ENCODE measurements at places on chromosomes 11 and 22.

- DNase-seq: no peak
Measured at GRCh38 chr11:77379934-77380333, 78.4 kb upstream of the GDPD4 start.

DNA sequence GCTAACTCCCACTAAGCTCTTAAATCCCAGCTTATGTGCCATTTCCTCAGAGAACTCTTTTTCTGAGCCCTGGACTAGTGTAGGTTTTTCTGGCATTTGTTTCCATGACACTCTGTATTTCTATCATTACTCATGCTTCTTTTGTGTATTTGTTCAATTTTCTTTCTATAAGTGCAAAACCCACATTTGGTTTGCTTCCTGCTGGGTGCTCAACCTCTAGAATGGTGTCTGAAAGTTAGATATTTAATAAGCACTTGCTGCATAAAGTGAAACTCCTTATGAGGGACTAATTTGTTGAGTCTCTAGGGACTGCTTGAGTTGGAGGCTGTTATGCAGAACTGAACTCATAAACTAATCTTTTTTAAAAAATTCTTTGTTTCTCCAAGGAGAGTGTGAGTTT, 68.6 kb downstream of the SYT9 start:
- DNase-seq: no peak

- no peak for DNase-seq
Measured at GRCh38 chr11:101775033-101775432, 139.8 kb upstream of the CEP126 start.

- DNase-seq: no peak
Measured at GRCh38 chr11:128884703-128885338, 6.3 kb upstream of the KCNJ5 start.

- DNase-seq: no peak
Measured at GRCh38 chr11:125448136-125448535, 47.9 kb downstream of the FEZ1 start.

- DNase-seq: no peak
Measured at GRCh38 chr11:91350931-91351330, 873.7 kb upstream of the FAT3 start.

- no peak for DNase-seq
Measured at GRCh38 chr11:110261195-110262071, 35.0 kb downstream of the RDX start.

GRCh38 chr11:118001494-118001971, 15.3 kb downstream of the IL10RA start:
- no peak for DNase-seq

DNA sequence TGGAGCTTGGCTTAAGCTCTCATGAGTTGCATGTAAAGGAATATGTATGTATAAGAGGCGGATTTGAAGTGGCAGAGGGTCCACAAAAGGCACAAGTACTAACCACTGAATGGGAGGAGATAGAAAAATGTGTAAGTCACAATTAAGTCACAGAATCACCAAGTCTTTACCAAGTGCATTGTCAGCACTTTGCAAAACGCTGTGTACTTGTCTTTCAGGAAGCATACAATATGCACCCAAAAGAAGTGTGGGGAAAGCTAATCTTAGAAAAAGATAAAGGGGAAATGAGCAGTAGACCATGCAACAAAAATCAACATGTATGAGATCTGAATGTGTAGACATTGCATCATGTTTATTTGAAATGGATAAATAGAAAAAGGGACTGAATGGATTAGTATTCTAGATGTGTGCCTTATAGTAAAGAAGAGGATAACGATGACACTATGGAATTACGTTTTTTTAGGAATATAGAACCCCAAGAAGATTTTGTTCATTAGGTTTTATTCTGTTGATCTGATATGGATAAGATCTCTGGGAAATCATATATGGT, 4.5 kb downstream of the CNTF start:
- no peak for DNase-seq

DNA sequence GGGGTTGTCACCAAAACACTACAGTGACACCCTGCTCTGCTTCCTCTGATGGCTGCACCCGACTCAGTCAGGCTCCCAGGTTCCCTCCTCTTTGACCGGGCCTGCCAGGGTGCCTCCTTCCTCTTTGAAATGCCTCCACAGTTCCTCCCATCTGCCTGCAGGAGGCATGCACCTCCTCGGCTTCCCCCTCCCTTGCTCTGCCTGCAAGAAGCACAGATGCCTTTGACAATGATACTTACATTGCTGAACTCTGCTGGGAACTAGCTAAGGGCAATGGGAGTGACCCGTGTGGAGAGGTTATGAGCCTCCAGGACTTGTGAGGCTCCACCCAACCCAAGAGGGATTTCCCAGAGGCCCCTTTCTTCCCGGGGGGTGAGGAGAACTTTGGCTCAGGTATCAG, 674.1 kb downstream of the OPCML start:
- no peak for DNase-seq

- no peak for DNase-seq
Measured at GRCh38 chr11:62892077-62892922, 11.6 kb downstream of the SLC3A2 start.

- no peak for DNase-seq
Measured at GRCh38 chr11:93653571-93653970, 7.9 kb upstream of the CEP295 start.

- no peak for DNase-seq
Measured at GRCh38 chr22:43136255-43136654, 6.9 kb downstream of the MCAT start.

- peak; percentile 75 for DNase-seq
Measured at GRCh38 chr11:702462-703461, 3.3 kb upstream of the EPS8L2 start.

- DNase-seq: no peak
Measured at GRCh38 chr11:110196241-110196754, 100.1 kb downstream of the RDX start.

DNA sequence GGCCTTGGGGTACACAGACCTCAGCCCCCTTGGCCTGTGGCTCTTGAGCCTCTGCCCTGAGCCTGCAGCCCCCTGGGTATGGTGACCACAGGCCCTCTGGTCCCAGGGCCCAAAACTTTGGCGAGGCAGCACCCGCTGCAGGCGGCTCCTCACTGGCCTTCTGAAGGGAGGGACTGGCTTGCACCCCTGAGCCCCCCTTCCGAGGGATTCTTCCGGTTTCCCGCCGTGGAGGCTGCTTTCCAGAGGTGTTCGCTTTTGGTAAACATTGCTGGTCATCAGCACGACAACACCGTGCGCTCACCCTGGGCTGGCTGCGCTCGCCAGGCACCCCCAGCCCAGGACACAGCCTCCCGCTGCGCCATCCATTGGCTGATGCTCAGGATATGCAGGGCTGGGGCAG, 42.0 kb downstream of the GRAMD4 start:
- DNase-seq: no peak

DNA sequence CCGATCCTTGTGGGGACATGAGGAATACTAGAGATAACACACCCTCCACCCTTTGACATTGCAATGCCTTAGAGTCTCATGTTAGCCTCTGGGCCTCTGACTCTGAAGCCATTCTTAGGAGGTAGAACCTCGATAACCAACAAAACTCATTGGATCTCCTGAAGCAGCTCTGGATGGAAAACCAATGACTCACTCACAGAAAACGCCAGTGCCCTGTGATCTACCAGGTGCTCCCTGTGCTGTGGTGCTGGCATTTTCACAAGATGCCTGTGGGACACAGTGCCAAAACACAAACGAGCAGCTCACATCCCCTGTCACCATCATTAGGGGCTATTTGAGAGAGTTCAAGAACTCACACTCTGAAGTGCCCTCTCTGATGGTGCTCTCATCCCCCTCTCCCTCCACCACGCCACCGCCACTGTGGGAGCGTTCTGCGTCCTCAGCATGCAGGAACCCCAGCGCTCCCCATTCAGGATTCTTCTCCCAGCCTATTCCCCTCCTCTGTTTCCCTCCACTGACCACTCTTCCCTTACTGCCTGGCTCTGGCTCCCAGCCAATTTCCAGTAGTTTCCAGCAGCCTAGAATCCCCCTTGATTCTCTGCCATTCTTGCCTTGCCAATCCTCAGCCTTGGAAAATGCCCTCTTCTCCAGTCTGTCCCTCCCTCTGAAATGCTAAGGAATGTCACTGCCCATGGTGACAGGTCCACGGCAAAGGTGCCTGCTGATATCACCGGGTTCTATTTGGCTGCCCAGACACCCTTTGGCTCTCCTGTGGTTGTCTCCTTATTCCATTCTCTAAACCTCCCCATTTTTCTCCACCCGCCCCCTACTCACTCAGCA, 4.7 kb upstream of the POLD4 start:
- DNase-seq: no peak

- DNase-seq: no peak
Measured at GRCh38 chr22:36352803-36353507, 34.8 kb downstream of the MYH9 start.

DNA sequence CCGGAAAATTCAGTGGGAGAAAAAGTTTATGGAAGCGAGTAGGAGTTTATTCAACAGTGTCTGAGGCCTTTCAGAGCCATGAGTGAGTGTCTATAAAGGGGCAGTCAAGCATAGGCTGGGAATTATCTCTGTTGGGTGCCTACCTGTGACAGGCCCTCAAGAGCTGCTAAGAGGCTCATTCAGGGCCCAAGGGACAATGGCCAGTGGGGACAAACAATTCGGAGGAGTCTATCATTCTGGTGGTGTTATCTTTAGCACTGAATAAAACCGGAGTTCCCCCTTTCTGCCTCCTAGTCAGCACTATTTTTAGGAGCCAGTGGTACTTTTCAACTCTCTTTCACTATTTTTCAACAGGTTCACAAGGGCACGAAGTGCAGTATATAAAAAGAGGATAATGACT, 89.5 kb upstream of the HTATIP2 start:
- DNase-seq: no peak

GRCh38 chr11:4454021-4454420, 4.9 kb downstream of the OR52K2 start:
- DNase-seq: no peak

DNA sequence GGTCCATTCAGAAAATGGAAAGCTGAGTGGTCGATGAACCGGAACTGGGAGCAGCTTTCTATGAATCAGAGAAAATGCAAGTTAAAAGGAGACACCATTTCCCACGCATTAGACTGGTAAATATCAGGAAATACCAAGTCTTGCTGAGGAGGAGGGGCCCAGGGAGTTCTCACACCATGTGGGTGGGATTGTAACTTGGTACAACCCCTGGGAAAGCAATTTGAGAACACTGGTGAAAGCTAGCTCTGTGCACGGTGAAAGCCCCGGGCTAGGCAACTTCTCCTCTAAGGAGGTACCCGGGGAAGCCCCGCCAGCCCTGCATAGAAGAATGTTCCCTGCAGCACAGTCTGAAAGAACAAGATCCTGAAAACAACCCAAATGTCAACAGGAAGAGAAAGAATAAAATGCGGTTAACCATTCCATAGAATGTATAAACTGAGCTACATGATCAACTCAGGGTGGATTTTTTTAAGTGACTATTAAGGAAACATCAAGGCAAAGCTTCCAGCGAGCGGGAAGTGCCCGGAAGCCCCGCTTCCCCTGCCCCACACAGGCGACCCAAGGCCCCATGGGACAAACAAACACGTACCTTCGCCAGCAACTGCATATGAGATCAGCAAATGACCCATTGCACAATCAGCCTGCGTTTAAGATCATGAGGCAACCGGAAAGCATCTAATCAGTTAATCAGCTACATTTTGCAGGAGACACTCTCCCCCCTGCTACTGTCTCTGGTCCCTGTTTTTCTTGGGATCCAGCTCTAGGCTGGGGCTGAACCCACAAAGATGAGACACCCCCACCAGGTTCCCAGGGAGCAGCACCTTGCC, 11.3 kb downstream of the SHANK2 start:
- no peak for DNase-seq

- no peak for DNase-seq
Measured at GRCh38 chr11:11949482-11949881, 58.9 kb downstream of the DKK3 start.

- DNase-seq: no peak
Measured at GRCh38 chr11:77230878-77231605, 70.4 kb downstream of the GDPD4 start.

DNA sequence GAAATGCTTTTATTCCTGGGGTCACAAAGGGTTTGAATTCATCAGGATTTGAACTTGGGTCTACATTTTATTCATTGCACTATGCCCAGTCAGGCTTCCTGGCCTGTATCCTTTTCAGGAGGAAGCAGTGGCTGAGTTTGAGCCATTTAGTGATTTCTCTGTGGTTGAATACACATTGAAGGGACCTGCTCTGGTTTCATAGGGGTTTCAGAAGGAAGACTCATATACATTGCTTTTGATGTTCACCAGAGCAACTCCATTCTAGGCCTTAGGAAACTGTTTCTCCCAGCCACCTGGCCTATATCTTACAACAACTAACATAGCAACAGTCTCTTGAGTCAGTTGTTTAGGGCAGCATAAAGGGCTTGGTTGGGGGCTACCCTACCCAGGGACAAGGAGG, 165.7 kb downstream of the INSC start:
- DNase-seq: no peak

DNA sequence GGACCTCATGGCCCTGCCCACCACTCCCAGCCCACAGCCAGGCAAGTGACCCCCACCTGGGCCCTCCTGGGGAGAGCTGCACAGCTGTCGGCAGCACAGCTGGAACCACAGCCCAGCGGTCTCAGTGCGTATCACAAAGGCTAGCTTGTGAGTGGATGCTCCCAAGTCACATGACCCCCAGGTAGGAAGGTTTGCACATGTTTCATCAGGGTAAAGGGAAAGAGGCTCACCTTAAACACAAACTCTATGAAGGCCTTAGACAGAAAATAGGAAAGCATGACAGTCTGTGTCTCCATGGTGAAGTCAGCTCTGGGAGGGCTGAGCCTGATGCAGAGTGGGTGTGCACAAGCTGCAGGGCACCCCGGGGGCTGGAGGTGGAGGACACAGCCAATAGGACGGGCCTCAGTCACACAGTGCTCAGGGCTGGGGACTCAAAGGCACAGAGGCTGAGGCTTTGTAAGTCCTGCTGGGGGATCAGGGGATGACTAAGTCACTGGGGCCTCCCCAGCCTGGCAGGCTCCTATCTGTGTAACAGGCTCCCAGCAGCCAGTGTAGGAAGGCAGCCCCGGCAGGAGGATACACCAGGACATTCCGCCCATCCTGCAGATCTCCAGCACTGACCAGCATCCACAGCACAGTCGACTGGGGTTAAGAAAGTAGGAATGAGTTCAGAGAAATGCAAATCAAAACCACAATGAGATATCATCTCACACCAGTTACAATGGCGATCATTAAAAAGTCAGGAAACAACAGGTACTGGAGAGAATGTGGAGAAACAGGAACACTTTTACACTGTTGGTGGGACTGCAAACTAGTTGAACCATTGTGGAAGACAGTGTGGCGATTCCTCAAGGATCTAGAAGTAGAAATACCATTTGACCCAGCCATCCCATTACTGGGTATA, 22.0 kb downstream of the CELSR1 start:
- no peak for DNase-seq

- DNase-seq: no peak
Measured at GRCh38 chr11:67654225-67654624, 3.7 kb upstream of the ACY3 start.

DNA sequence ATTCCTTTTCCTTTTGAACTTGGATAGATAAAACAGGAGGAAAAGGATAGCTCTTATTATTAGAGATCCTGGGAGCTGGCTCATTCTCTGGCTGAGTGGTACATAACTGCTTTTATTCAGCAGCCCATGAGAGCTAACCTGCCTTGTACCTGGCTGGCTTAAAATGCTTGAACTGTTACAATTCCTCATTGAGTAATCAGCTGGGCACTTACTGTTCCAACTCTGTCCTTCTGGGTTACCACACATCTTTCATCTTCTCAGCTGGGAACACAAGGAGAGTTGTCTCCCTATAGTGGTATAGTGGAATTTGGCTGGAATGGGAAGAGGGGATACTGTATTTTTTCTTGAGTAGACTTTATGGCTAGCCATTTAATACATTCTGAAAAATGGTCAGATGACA, 39.8 kb upstream of the SPTBN2 start:
- DNase-seq: no peak

GRCh38 chr11:92510591-92510990, 286.0 kb downstream of the FAT3 start:
- no peak for DNase-seq

- DNase-seq: peak; percentile 65
Measured at GRCh38 chr11:130071211-130071712, 1.6 kb downstream of the APLP2 start.
